HFFc6 (cell line): ENCODE measurements at places on chromosomes 3 and 15.

GRCh38 chr15:92142242-92143232 is 251.1 kb upstream of the ST8SIA2 start:
- no peak overlapping the region for H3K4me3 ChIP-seq
- no peaks in the 10 kb centered on the region for H3K36me3 ChIP-seq
- no peak for DNase-seq
- H3K27ac ChIP-seq = no peak overlapping the region
- H3K27me3 ChIP-seq = no peaks in the 10 kb centered on the region
- H3K4me1 ChIP-seq = no peaks in the 10 kb centered on the region

DNA sequence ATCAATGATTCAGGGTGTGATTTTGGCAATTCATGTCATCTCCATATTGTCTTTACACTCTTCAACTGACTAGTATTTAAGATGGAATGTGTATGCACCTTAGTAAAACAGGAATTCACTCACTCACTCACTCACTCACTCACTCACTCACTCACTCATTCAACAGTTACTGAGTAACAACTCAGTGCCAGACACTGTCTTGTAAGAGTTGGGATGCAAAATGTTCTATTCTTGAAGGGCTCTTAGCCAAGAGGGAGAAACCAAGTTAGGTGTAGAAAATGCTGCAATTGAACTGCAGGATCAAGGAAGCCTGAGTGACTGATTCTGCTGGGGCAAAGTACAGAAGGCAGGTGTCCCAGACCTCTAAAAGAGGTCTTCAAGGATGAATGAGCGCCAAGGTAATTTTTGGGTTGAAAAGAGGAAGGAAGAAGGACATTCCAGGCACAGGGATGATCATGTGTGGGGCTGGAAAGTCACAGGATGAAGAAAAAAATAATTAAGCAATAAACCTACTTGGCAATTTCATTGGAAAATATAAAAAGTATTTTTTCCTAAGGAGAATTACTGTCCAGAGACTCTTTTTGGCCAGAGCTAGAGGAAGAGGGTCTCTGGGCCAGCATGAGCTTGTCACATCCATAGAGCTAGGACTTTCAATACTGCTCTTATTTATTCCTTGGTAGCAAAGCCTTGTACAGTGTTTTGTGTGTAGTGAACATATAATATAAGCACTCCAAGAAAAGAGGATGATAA is 58.9 kb upstream of the ETV5 start:
- H3K4me1 ChIP-seq = no peaks in the 10 kb centered on the region
- DNase-seq = no peak
- H3K27me3 ChIP-seq = peaks cover 20% of the 10 kb centered on the region
- no peaks in the 10 kb centered on the region for H3K36me3 ChIP-seq

- H3K27me3 ChIP-seq = peaks cover 2% of the 10 kb centered on the region; the same call in 1 of the 2 replicates
- peak overlapping the region; percentile 84 for H3K27ac ChIP-seq
- H3K4me1 ChIP-seq = peaks cover 45% of the 10 kb centered on the region
- peak; percentile 10 for DNase-seq
- peaks cover 14% of the 10 kb centered on the region for H3K36me3 ChIP-seq
These were observed 87.0 kb downstream of the KLHL25 start for GRCh38 chr15:85707519-85708338.

GRCh38 chr3:101519685-101520365 is 6.8 kb upstream of the SENP7 start:
- peaks cover 7% of the 10 kb centered on the region for H3K4me1 ChIP-seq
- H3K4me3 ChIP-seq = no peak overlapping the region
- no peak overlapping the region for H3K27ac ChIP-seq
- DNase-seq = no peak
- peaks cover 9% of the 10 kb centered on the region for H3K27me3 ChIP-seq

DNA sequence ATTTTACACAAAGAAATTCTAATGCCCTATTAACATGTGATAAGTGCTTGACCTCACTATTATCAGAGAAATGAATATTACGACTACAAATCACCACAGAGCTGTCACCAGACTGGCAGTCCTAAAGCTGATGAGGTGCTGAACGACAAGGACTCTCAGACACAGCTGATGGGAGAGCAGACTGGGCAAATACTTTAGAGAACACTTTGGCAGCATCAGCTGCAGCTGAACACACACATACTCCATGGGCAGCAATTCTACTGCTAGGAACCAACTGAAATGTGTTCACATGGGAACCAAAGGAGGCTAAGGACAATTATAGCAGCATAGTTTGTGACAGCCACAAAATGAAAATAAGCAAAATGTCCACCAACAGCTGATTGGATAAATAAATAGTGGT is 45.5 kb downstream of the SUSD5 start:
- H3K27ac ChIP-seq = no peak overlapping the region
- H3K27me3 ChIP-seq = peaks cover 24% of the 10 kb centered on the region; the same call in 1 of the 2 replicates
- no peak overlapping the region for H3K4me3 ChIP-seq
- no peaks in the 10 kb centered on the region for H3K4me1 ChIP-seq
- H3K36me3 ChIP-seq = no peaks in the 10 kb centered on the region

DNA sequence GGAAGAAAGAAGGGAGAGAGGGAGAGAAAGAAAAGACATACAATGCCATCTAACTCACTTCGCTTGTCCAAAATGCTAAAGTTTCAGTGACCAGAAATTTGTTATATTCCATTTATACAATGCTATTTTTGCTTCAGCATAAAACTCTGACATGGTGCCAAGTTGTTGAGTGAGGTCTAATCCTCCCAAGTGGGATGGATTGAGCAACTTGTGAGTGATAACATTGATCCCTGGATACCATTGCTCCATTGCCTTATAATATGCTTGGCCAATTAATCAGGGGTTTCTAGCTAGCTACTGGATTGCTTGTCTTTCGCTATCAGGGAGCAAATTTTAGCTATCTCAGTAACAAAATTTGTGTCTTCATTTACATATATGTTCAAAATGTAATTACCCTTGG is 615.6 kb upstream of the DPPA4 start:
- no peaks in the 10 kb centered on the region for H3K36me3 ChIP-seq
- no peak overlapping the region for H3K27ac ChIP-seq
- H3K27me3 ChIP-seq = no peaks in the 10 kb centered on the region
- H3K4me1 ChIP-seq = no peaks in the 10 kb centered on the region

DNA sequence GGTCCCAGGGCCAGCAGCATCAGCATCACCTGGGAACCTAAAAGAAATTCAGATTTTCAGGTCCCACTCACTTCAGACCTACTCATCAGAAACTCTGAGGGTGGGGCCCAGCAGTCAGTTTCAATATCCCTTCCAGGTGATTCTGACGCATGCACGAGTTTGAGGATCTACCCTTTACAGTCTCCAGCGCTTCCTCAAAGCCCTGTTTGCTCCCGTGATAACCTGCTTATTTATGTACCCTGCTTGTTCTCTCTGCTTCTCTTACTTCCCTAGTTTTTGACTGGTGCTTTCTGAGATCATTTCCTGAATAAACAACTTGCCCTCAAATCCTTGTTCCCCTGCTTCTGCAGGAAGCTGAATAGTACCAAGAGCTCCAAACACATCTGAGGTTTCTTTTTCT is 245.3 kb downstream of the ZNF621 start:
- no peaks in the 10 kb centered on the region; the same call in 1 of the 2 replicates for H3K36me3 ChIP-seq
- peaks cover 4% of the 10 kb centered on the region; the same call in 1 of the 2 replicates for H3K27me3 ChIP-seq
- no peak for DNase-seq
- H3K4me3 ChIP-seq = no peak overlapping the region

GRCh38 chr3:48428572-48429316 is 1.1 kb downstream of the PLXNB1 start:
- peaks cover 6% of the 10 kb centered on the region for H3K36me3 ChIP-seq
- peaks cover 54% of the 10 kb centered on the region for H3K4me1 ChIP-seq
- no peaks in the 10 kb centered on the region for H3K27me3 ChIP-seq

DNA sequence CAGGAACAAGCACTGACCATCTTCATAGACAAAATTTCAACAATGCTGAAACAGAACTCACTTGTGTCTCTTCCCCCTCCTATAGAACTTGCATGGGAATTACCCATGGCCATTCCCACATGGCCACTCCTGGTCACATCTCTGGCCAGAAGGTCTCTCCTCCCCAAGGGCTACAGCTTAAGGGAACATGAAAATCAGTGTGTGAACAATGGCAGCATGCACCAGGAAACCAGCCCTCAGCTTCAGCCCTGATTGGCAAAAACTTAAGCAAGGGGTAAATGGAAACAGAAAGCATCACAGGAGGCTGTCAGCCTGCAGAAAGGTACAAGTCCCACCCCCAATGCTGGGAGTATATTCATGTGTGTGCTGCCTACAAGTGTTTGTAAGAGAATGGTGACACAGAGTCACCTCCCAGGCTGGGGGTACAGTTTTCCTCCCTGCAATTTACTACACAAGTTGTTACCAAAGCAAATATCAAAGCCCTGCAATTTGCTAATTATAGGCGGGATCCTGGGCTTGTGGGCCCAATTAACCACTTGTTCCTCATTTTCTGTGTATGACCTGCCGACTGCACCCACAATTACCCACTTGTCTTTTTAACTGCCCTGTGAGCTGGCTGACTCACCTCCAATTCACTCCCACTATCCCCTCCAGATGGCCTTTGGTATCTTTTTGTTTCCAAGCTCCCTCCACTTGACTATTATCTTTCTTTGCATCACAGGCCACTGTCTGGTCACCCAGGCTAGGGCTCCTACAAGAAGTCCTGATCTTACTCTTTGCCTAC is 84.4 kb upstream of the HES1 start:
- no peak overlapping the region for H3K4me3 ChIP-seq
- H3K27ac ChIP-seq = no peak overlapping the region
- H3K36me3 ChIP-seq = peaks cover 8% of the 10 kb centered on the region; the same call in 1 of the 2 replicates
- peaks cover 21% of the 10 kb centered on the region for H3K27me3 ChIP-seq
- peaks cover 6% of the 10 kb centered on the region; the same call in 1 of the 2 replicates for H3K4me1 ChIP-seq
- no peak for DNase-seq

DNA sequence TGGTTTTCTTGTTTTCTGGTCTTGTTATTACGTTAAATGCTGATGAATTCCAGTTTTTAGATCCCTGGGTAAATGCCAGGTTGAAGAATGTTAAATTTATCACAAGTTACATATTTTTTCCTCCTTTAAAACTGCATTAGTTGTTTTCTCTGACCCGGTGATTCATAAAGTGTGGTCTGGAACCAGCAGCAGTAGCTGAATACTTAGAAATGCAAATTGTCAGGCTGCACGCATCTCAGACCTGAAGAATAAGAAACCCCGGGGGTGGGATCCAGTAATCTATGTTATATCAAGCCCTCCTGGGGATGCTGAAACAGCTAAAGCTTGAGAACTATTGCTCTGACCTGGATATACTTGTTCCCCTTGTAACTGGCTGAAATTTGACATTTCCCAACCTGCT is 69.1 kb downstream of the PEX5L start:
- H3K4me1 ChIP-seq = peaks cover 30% of the 10 kb centered on the region
- H3K27ac ChIP-seq = no peak overlapping the region
- H3K36me3 ChIP-seq = no peaks in the 10 kb centered on the region

DNA sequence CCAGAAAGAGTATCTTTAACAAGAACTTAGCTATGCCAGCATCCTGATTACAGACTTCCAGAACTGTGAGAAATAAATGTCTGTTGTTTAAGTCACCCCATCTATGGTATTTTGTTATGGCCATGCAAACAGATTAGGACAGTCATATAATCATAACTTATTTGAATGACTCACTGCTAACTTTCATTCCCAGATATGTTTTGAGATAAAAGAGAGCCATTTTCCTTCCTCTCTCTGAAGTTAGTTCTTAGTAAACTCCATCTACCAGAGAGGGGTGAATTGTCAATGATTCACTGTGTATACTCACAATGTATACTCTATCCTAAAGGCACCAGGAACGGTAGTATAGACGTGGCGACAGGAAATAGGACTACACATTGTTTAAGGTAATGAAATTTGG is 179.4 kb upstream of the DPH6 start:
- peaks cover 3% of the 10 kb centered on the region; the same call in 1 of the 2 replicates for H3K27me3 ChIP-seq
- H3K4me1 ChIP-seq = peaks cover 52% of the 10 kb centered on the region
- H3K4me3 ChIP-seq = peak overlapping the region; percentile 44; the same call in 1 of the 2 replicates
- H3K27ac ChIP-seq = peak overlapping the region; percentile 72
- DNase-seq = peak; percentile 59

DNA sequence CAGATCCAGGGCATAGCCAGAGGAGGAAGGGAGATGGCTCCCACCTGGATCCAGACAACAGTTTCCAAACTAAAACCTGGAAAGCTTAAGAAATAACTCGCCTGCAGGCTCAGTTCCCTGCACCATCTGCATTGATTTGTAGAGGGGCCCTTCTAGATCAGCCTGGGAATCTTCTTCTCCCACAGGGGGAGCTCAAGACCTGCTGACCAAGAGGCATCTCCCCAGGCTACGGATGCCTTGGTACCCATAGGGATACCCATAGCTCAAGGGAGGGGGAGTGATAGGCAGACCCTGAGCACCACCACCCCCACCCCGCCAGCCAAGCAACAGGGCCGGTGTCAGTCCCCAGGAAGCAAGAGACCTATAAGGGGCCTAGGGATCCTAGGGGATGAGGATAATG is 28.0 kb upstream of the DCLK3 start:
- H3K27ac ChIP-seq = no peak overlapping the region
- DNase-seq = peak; percentile 8
- H3K4me1 ChIP-seq = no peaks in the 10 kb centered on the region
- peaks cover 9% of the 10 kb centered on the region for H3K27me3 ChIP-seq
- no peaks in the 10 kb centered on the region for H3K36me3 ChIP-seq

GRCh38 chr3:98695796-98696195 is 67.3 kb upstream of the ST3GAL6 start:
- H3K27ac ChIP-seq = peak overlapping the region; percentile 77
- H3K4me1 ChIP-seq = peaks cover 65% of the 10 kb centered on the region
- no peaks in the 10 kb centered on the region for H3K36me3 ChIP-seq
- peak; percentile 16 for DNase-seq
- H3K4me3 ChIP-seq = peak overlapping the region; percentile 52
- no peaks in the 10 kb centered on the region for H3K27me3 ChIP-seq

- H3K4me1 ChIP-seq = peaks cover 11% of the 10 kb centered on the region
- DNase-seq = peak; percentile 6
- H3K36me3 ChIP-seq = no peaks in the 10 kb centered on the region
These were observed 54.0 kb upstream of the CHMP2B start for GRCh38 chr3:87173071-87173470.

DNA sequence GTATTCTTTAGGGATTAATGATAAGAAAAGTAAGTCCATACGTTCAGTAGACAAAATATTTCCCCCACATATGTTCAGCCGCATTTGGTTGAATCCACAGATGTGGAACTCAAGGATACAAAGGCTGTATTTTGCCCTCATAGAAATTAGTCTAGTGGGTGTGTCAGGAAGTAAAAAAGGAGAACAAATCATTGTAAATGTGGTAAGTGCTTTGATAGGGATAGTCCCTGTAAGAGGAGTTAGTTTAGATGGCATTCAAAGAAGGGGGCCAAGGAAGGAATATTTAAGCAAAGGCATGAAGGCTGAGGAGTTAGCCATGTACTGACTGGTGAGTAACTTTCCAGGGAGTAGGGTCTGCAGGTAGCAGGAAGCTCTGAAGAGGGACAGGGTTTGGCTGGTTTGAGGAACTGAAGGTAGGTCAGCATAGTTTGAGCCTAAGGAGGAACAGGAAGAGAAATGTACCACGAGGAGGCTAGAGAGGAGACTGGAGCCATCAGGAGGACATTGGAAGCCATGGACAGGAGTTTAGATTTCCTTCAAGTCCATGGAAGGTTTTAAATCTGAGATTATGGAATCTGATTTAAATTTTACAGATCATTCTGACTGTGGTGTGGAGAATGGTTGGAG is 98.8 kb downstream of the MME start:
- H3K27ac ChIP-seq = no peak overlapping the region
- H3K4me1 ChIP-seq = peaks cover 2% of the 10 kb centered on the region; the same call in 1 of the 2 replicates
- no peaks in the 10 kb centered on the region for H3K36me3 ChIP-seq
- DNase-seq = no peak
- H3K27me3 ChIP-seq = no peaks in the 10 kb centered on the region
- no peak overlapping the region for H3K4me3 ChIP-seq
